Vagina (tissue), 2 donors: ENCODE measurements at places on chromosomes 12 and 14.

DNA sequence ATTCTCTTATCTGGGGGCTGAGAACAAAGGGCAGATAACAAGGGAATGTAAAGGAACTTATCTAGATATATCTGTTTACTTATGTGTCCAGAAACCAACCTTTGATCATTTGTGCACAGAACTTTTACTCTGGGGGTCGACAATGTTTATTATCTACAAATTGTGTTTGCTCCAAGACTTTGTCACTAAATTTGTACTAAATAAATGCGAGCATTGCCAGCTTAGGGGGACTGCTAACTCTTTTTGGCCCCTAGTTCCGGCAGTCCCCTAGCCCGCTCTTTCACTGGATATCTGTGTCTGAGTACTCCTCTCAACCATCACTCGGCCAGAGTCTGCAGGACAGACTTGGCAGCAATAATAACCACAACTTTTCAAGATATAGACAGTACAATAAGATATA lies 88.2 kb downstream of the FSCB start:
- no peak for DNase-seq

DNA sequence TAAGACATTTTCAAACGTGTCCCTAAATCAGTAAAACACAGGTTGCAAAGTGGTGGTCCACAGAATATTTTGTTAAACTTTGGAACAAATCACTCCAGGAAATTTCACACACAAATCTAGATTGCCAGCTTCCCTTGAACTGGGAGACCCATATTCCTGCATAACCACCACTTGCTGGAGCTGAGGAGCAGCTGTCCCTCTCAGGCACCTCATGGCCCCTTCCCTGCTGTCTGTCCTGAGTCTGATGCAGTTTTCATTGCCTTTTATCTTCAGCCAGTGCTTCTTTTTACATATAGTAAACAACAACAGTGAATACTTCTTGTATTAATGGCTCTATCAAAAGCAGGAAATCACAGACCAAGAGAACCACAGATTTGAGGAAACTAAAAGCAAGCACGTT lies 289.3 kb downstream of the MED13L start:
- no peak for DNase-seq

DNA sequence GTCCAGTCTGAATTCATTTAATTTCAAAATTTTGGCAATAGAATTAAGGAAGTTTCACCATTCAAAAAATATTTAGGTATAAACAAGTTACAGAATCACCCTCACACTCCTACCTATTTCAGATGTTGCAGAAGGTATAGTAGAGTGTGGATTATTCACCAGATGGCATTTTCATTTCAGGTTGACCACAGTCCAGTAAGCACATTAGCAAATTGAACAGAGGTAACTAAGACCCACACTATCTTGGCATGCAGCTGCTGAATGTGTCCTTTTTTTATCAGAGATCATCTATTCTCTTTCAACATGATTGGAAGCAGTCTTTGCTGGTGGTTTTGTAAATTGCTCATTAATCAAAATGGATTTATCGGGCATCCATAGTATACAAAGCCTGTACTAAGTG lies 151.8 kb upstream of the GARIN6 start:
- DNase-seq, result no peak

- DNase-seq, result no peak
Observed at GRCh38 chr12:31321897-31322228, 4.1 kb downstream of the SINHCAF start.

GRCh38 chr14:47674543-47675465 lies 601 bp downstream of the MDGA2 start:
- DNase-seq, result no peak

DNA sequence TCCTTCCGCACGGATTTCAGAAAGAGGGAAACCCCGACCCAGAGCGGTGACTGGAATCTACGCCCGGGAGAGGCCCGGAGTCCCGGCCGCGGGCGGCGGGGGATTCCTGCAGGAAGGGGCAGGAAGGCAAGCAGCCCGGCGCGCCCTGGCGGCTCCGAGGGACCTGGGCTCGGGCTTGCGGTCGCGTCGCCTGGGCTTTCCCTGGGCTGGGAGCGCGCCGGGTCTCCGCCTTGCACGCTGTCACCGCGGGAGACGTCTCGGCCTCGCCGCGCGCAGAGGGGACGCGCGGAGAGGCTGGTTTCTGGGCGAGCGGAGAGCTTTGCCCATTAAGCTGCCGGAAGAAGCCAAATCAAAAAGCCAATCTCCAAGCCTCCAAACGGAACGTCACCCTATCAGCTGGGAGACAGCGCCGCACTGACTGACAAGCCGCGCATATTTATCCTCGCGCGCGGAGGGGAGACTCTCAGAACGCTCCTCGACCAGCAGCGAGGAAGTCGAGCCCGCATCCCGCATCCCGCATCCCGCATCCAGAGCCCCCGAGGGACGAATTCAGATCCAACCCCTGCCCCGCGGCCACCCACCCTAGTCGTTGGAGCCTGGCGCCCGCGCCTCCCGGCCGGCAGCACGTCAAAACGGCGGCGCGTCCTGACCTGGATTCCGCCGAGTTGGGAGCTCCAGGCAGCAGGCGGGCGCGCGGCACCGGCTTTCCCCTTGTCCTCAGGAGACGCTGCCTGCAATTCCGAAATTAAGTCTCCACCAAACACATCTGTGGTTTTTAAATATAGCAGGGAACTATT lies at the start of gene SLC8A3:
TSS of gene SLC8A3 (minus strand) at position 293 of the 797 bp plus-strand sequence. CDS start 20,529 bp downstream, outside the sequence.
- no peak for DNase-seq

- no peak for DNase-seq
Observed at GRCh38 chr12:1553536-1553935, 40.8 kb downstream of the FBXL14 start.

DNA sequence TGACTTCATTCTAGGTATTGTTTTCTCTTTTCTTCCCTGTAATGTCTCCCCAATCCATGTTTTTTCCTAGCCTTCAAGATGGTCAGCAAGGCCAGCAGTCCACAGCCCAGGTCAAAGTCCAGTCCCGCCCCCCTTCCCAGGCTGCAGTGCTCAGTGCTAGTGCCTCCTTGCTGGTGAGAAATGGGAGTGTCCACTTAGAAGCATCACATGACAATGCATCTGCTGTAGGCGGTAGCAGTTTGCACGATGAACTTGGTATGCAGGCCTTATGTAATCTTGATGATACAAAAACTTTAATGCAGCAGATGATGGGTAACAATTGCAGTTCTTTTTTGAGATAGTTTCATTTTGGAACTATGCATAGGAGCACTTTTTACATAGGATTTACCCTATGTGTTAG lies 88.4 kb downstream of the PCNX1 start:
- no peak for DNase-seq

GRCh38 chr12:104064842-104065427 lies 604 bp downstream of the HCFC2 start:
- DNase-seq, result no peak

DNA sequence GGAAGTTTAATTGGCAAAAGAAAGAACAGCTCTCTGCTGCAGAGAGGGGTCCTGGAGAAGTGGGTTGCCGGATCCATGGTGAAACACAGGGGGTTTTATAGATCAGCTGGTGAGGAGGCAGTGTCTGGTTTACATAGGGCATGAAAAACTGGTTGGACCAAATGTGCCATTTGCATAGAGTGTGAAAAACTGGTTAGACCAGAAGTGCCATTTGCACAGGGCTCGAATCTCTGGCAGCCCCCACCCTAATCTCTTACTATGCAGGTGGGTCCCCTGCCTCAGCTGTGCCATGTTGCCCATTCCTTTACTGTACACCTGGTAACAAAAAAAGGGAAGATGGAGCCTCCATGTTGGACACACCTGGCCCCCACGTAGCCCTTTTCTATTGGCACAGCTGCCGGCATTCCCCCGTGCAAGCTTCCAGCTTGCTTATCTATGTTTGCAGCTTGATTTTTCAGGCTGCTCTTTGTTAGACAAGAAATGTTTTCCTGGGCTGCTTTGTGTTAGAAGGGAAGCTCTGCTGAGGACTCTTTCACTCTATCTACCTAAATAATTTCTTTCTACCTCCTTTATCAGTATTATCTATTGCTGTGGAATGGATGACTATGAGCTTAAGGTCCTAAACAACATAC lies 61.1 kb upstream of the TMEM132D start:
- DNase-seq, result no peak

DNA sequence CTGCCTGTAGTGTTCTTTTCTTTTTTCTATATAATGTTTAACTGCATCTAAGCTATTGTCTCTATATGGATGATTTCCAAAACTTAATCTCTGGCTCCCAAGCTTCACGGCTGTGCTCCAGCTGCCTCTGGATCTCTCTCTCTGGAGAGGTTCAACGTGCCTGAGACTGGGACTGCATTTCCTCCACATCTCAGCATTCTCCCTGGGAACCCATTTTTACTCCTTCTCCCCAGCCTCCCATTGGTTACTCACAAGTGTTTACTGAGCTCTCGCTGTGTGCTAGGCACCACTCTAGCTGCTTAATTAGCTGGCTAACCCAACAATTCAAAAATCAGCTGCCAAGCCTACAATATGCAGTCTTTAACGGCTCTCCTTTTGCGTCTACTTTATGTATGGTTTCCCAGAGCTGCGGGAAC lies 34.7 kb downstream of the FBXL14 start:
- DNase-seq, result no peak

DNA sequence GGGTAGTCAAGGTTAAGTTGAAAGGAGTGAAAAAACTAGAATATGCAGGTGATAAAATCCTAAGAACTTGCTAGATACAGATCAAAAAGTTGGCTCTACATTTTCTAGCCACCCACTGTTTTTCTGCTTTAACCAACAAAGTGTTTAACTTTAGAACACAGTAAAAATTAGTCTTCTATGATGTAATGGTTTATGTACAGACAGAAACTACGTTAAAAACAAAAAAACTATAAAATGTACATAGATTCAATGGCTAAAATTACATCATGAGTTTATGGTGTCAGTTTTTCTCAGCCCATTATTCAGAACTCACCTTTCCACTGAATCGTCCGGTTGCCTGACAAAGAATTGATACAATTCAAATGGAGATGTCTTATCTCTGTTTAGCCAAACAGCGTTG lies 2.1 kb downstream of the YARS2 start:
- DNase-seq, result no peak

- DNase-seq, result no peak
Observed at GRCh38 chr12:49231878-49232655, 32.8 kb upstream of the TUBA1C start.
